Myometrial cell (primary cell): ENCODE measurements at places on chromosomes 4 and X. TPM values are rescaled to one million over a fixed set of nuclear protein-coding genes. Genes with fewer than 3 reads are reported as not detected.

GPR119 gene
- not detected in 2 replicates for total RNA-seq

PHF8 gene
- 7.3 and 17.9 TPM in 2 replicates for total RNA-seq

ADH7 gene
- not detected in 2 replicates for total RNA-seq

ZNF157 gene
- total RNA-seq: under 0.01 TPM in 1 of 2 replicates, not detected in the other

ENPEP gene
- total RNA-seq: under 0.01 and 2.3 TPM in 2 replicates
